ENCODE measurements at places on chromosomes 4 and X. TPM values are rescaled to one million over a fixed set of nuclear protein-coding genes. Genes with fewer than 3 reads are reported as not detected.

- DNase-seq, result no peak
Measured at GRCh38 chr4:101328063-101328602, 19.2 kb downstream of the PPP3CA start.

DNA sequence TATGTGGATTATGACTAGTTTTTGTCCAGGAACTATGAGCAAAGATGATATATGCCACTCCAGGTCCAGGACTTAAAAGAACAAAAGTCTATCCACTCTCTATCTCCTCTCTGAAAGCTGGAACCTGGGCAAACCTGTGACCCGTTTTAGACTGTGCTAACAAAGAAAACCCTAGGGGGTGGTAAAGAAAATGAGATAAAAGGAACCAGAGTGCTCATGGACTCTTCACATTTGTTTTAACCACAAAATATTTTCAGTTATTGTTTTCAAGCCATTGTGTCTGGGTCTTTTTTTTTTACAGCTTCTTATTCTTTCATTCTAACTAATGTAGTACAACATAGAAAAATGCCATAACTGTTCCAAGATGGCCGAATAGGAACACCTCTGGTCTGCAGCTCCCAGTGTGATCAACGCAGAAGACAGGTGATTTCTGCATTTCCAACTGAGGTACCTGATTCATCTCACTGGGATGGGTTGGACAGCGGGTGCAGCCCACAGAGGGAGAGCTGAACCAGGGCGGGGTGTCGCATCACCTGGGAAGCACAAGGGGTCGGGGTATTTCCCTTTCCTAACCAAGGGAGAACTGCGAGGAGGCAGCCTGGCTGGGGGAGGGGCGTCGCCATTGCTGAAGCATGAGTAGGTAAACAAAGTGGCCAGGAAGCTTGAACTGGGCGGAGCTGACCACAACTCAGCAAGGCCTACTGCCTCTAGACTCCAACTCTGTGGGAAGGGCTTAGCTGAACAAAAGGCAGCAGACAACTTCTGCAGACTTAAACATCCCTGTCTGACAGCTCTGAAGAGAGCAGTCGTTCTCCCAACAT, 45.1 kb downstream of the CHM start:
- DNase-seq, result no peak

- no peak for DNase-seq
Measured at GRCh38 chr4:182918044-182918607, 940 bp upstream of the DCTD start.

DNA sequence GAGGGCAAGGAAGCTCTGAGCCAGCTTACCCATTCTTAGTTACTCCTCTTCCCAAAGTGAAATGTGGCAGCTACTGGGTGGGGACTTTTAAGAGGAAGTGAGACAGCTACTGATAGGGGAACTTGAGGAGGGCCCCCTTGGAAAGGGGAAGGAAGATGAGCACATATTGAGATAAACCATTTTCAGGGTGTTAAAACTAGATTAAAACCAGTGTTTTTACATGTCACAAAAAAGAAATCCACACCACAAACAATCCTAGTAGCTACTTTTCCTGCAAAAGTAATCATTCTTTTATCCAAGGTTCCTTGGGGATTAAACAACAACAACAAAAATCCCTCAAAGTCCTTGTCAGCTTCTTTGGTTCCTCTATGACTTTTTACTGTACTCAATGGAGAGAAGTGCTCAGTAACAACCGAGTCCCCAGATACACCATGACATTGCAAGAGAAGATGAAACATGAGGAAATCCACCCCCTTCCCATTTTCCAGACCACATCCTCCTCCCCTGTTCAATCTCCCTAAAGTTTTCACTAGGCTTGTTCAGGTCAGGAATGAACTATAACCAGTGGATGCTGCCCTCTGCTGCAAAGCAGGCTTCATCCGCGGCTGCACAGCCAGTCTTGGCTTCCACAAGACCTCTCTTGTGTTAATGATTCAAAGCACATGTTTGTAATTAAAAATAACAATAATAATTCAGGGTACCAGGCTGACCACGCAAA, 113.5 kb upstream of the TMEM164 start:
- DNase-seq, result no peak

DNA sequence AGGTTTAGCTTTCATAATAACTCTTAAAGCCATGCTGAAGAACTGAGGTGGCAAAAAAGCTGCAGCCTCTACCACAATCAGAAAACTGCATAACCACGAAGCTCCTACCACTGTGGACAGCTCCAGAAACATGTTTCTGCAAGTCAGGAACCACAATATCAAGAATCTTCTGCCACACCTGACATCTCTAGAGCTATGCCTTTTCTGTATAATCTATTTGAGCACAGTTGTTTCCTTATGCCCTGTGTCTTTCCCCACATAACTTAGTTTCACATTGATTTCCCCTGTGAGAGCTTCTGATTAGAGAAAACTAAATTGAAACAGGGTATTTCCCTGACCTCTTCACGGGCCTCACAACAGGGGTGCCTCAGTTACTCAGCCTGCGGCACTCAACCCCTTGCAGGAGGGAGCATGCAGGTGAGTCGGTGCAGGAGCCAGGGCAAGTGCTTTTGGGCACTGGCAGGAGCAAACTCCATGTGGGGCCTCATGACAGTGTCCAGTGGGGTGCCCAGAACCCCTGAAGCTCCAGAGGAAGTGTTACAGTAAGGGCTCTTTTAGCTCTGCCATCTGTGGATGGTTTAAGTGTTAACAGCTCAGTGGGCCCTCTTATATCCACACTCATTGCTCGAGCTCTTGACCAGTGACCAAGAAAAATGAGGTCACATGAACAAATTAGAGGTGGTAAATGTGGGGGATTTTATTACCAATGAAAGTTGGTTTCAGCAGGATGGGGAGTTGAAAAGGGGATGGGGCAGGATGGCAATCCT, 132.8 kb upstream of the BMP3 start:
- no peak for DNase-seq

DNA sequence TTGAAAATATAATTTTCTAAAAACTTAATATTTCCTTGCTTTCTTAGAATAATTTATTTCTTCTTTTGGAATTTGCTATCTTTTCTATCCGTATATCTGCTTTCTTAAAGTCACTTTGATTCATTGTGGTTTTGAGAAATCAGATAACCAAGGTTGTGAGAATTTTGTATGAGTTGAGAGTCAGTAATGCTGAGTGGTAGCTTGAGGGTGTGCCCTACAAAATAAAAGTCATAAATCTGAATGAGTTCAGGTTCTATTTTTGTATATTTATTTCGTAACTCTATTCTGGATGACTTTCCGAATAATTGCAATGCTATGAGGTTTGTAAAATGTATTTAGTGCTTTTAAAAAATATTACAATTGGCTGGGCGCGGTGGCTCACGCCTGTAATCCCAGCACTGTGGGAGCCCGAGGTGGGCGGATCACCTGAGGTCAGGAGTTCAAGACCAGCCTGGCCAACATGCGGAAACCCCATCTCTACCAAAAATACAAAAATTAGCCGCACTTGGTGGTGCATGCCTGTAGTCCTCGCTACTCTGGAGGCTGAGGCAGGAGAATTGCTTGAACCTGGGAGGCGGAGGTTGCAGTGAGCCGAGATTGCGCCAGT, 8.9 kb downstream of the COPS4 start:
- no peak for DNase-seq

DNA sequence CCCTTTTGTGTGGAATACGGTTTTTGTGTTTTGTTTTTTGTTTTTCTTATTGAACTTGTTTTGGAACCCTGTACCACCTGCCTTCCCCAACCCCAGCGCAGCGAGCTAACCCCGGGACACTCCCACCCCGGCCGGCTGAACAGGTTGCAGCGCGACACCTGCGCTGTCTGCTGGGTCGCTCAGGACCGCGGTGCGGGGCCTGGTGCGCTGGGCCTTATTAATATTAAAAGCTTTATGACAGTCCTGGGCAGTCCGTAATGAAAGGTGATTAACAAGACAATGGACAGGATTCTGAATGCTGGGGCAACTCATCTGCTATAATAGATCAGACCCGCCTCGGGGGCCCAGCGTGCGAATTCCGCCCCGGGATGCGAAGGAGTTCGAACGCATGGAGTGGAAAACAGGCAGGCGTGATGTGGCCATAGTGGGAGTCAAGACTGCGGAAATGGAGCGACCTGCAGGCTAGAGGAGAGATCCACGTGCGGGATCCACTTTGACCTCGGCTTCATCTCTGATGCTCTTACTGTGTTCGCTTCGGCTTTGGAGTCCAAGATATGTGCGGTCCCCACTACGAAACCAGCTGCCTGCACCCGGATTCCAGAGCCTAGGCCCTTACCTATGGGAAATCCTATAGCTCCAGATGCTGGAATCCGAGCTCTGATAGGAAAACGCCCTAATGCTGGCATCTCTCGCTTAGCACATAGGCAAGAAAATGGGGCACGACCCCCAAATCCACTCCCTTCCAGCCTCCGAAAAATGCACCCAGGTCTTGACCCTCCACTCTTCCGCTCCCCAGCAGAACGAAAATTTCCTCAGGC, 69.0 kb upstream of the TMEM33 start:
- no peak for DNase-seq

GRCh38 chr4:18815779-18816173, 794.2 kb upstream of the LCORL start:
- no peak for DNase-seq

DNA sequence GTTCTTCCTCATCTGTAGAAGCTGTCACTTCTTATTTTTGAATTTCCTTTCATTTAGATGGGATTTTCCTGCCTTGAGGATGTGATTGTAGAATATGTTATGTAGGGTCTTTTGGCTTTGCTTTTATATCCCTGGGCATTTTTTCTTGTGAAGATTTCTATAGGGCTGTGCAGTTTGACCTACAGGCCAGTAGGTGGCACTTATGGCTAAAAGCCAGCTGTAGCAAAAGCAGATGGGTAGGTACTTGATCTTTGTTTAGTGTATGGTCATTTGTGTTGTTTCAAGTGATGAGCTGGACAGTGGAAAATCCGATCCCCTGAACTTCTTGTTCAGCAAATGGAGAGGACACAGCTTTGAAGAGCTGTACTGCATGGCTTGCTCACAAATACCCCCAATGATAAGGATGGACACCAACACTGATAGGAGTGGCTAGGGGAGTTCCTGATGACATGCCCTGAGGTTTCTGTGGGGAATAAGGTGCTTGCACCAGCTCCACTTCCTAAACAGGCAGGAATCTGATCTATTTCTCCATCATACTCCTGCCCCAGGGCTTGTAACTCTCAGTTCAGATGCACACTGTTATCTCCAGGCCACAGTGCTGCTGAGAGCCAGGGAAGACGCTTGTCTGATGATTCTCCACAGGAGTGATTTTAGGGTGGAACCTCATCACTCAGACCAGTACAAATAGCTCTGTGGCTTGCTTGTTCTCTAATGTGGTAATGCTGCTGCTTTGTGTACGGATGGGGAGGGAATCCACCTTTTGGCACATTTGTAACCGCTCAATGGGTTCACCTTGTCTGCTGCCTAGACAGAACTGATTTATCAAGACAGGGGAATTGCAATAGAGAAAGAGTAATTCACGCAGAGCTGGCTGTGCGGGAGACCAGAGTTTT, 417.1 kb upstream of the MAGEB16 start:
- no peak for DNase-seq

GRCh38 chr4:48340276-48340964, 909 bp upstream of the SLAIN2 start:
- peak; percentile 56 for DNase-seq

DNA sequence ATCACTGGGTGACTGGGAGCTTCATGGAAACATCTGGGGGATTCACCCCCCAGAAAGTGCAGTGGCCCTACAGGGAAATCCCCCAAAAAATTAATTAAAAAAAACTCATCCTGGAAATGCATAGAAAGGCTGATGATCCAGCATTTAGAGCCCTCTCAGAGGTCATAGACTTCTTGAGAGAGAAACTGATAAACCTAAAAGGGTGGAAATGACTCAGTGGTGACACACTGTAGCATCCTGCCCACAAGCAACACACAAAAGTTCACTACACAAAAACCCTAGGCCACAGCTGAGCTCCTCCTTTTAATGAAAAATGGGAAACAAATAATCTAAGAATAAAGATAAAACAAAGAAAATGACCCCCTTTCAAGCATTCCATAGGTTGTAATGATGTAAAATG, 911.5 kb downstream of the GLUD2 start:
- no peak for DNase-seq

DNA sequence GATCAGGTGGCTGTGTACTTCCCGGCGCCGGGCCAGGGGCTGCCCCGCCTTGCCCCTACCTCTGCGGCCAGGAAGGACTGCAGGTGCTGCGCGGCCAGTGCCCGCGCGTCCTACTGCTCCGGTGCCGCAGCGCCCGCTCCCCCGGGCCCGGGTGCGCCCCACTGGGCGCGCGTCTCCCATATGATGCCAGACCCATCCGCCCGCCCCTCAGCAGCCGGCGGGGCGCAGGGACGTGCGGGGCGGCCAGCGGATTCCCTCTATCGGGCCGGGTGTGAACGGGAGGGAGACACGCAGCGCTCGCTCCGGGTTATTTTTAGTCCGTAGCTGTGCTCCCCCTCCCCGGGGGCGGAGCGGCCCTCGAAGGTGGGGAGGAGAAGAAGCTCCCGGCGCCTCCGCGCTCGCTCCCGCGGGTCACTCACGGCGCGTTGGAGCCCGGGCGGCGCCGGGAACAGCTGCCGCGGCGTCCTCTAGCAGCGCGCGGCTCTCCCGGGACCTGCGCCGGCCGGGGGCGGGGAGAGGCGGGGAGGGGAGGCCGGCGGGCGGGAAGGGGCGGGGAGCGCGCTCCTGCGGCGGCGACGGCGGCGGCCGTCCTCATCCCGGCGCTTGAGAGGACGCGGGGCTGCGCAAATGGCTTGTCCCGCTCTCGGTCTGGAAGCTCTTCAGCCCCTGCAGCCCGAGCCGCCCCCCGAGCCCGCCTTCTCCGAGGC, 103.6 kb downstream of the UCHL1 start:
- no peak for DNase-seq

- DNase-seq, result no peak
Measured at GRCh38 chr4:70885174-70885573, 17.0 kb upstream of the MOB1B start.

- no peak for DNase-seq
Measured at GRCh38 chr4:67109276-67109675, 436.0 kb downstream of the CENPC start.

GRCh38 chr4:48175806-48176205, 41.8 kb upstream of the TXK start:
- no peak for DNase-seq

GRCh38 chr4:1684506-1685234, 557 bp upstream of the FAM53A start:
- no peak for DNase-seq

DNA sequence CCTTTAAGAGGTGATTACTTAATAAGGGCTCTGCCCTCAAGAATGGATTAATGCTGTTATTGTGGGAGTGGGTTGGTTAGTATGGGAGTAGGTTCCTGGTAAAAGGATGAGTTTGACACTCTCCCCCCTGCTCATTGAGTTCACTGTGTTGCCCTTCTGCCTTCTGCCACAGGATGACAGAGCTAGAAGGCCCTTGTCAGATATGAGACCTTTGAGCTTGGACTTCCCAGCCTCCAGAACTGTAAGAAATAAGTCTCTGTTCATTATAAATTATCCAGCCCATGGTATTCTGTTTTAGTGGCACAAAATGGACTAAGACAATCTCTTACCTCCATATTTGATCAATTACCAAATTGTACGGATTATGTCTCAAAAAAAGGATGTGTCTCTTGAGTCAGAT, 114.3 kb upstream of the NAP1L5 start:
- no peak for DNase-seq

- DNase-seq, result no peak
Measured at GRCh38 chr4:145195167-145195952, 15.0 kb upstream of the OTUD4 start.

- DNase-seq, result no peak
Measured at GRCh38 chr4:25448379-25449109, 71.5 kb downstream of the ANAPC4 start.

- DNase-seq, result no peak
Measured at GRCh38 chrX:8404926-8405325, 59.7 kb upstream of the VCX3B start.

MAGEE1 gene
- polyA plus RNA-seq, result 5.9 TPM

CXCL6 gene
- not detected for polyA plus RNA-seq

NOX1 gene
- 0.33 TPM for polyA plus RNA-seq

GSX2 gene
- polyA plus RNA-seq, result not detected

Measured in right renal cortex interstitium (tissue), 3 donors.